ENCODE measurements at places on chromosomes 3 and 15.
A peak's percentile ranks its signal among the peaks of the same experiment; 100 is the strongest.

- no peak for DNase-seq
Observed at GRCh38 chr3:59189526-59189925, 139.7 kb upstream of the CFAP20DC start.

DNA sequence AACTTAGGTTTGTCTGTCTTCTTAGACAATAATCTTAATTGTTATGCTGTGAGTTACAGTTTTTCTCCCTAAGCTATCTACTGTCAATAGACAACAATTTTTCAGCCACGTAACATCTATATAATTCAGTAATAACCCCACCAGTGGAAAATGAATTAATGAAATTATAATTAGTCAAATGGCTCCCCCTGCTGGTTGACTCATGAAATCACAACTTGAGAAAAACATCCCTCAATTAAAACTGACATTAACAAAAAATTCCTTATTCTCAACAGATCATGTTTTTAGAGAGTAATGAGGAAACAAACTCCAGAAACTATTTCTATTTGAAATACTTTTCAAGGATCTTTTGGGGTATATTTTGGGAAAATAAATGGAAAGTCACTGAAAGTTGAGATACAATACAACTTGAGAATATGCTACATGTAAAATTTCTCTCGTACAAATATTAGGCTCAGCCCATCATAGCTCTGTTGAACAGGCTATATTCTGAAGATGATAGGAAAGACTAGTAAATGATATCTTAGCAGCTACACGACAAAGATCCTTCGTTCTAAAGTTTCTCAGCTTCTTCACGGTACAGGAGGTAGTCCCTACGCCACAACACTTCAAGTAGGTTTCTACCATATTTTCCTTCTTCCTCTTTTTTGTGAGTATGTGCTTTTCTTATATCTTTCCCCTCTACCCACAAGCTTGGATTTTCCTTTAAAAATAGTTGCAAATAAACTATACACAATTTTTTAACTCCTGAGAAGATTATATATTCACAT is 20.7 kb downstream of the PPP1R2 start:
- peak; percentile 58 for DNase-seq

- no peak for DNase-seq
Observed at GRCh38 chr3:188440340-188440972, 286.5 kb downstream of the LPP start.

DNA sequence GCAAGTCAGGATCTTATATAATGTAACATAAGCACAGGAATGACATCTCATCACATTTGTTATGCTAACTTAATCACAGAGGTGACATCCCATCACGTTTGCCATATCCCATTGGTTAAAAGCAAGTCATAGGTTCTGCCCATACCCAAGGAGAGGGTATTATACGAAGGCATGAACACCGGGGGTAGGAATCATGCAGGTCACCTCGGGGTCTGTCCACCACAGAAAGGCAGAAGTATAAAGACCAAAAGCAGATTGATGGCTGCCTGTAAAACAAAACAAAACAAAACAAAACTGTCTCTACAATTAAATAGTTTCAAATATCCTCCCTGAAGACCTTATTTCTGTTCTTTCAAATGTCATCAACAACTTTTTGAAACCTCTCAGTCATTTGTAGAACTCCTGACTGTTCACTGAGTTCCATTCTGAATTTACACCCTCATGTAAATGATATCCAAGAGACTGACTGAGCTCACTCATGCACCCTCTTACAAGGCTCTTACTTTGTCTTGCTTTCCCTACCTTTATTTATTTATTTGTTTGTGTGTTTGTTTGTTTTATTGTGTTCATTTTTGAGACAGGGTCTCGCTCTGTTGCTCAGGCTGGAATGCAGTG is 22.7 kb upstream of the ZNF639 start:
- DNase-seq: no peak

GRCh38 chr3:167361948-167362347 is 18.1 kb downstream of the ZBBX start:
- no peak for DNase-seq

- DNase-seq: peak; percentile 77
Observed at GRCh38 chr3:146189519-146190173, 28.7 kb upstream of the PLOD2 start.

DNA sequence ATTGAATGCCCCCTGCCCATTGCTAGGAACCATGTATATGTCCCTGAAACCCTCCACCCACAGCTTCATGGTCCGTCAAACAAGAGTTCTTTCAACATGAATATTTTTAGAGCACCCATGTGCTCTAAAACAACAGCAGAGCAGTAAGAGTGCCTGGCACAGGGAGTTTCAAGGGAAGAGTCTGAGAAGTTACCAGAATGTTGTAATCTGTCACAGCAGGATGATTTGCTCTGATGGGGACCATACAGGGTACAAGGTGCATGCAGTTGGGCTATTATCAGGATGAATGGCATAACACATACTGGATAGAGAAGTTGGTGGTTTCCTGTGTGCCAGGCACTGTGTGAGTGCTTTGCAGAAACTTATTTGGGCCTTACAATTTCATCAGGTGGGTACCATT is 27.8 kb upstream of the FLNB start:
- no peak for DNase-seq

GRCh38 chr15:42863572-42864239 is 56.9 kb downstream of the TTBK2 start:
- DNase-seq: peak; percentile 16

DNA sequence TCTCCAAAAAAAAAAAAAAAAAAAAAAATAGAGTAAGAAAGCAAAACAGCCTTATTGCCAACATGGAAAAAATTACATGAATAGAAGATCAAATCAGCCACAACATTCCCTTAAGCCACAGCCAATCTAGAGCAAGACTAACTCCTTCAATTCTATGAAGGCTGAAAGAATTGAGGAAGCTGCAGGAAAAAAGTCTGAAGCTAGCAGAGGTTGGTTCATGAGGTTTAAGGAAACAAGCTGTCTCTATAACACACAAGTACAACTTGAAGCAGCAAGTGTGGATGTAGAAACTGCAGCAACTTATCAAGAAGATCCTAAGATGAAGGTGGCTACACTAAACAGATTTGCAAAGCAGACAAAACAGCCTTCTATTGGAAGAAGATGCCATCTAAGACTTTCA is 9.3 kb downstream of the PARL start:
- DNase-seq: peak; percentile 4

DNA sequence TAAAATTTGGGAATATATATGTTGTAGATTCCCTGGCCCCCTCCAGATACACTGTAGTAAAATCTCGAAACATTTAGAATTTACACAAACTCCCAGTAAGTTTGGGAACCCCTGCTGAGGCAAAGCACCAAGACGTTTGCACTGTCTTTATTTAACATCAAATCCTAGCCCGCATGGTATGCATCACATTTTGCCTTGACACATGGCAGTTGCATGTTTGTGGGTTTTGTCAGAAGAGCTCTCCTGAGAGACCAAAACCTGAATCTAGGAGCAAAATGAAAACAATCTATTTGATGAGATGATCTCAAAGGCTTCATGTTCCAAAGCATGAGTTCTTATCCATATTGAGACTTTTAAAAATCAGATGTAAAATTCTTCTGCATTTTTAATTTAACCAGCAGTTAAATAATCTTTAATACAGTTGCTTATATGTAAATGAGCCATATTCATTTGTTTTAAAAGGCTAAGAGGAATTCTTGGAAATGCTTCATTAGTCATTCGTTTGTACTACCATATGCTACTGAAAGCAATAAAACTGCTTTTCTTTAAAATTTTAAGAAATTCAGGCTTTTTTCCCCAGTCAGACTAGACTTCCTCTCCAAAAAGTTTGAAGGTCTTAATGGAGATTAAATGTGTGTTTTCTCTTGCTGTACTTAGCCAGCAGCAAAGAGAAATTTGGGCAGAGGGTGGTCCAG is 105.2 kb upstream of the BOC start:
- peak; percentile 50 for DNase-seq

- DNase-seq: no peak
Observed at GRCh38 chr3:120550546-120550945, 45.6 kb upstream of the NDUFB4 start.

- no peak for DNase-seq
Observed at GRCh38 chr3:113110267-113110666, 101.1 kb upstream of the BOC start.

Measured in fibroblast of lung (primary cell).